ENCODE measurements at places on chromosomes 4 and X.

DNA sequence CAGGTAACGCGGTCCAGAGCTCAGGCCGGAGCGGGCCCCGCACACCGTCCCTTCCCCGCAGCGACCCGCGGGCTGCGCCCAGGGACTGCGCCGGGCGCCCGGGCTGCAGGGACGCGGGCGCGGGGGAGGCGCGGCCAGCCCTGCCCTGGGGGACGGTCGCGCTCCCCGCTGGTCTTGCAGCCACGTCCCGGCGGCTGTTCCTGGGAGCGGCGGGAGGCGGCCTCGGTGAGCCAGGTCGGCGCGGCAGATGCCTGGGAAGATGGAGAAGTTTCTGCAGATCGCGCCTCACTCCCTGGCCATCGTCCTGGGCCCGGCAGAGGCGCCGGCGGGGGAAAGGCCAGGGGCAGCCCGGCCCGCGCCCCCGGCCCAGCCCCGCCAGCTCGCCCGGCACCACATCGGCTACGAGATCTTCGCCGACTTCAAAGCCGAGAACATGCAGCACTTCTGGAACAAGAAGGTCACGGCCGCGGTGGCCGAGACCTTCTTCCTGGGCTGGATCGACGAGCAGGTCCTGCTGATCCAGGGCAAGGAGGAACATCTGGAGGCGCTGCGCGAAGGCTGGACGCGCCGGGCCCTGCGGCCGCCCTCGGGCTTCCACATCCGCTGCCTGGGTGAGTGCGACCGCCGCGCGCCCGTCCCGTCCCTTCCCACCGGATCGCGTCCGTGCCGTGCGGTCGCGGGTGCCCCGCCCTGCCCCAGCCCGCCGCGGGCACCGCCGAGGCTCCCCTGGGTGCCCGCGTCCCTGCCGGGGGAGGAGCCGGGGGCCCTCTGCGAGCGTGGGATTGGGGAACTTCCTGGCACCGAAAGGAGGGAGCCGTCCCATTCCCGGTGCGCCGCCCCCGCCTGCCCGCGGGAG lies 107.4 kb upstream of the STOX2 start:
- no peak for DNase-seq

DNA sequence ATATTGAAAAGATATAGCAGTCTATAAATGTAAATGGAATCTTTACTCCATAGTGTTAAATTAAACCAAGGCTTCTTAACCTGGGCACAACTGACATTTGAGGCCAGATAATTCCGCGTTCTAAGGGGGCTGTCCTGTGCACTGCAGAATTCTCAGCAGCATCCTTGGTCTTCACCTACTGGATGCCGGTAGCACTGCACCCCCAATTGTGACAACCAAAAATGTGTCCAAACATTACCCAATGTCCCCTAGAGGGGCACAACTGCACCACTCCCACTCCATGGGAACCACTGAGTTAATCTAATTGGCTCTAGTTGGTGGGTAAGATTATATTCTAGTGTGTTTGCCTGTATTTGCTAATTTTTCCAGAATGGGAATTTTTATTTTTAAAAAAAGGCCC lies 16.6 kb downstream of the AP1S2 start:
- no peak for DNase-seq

DNA sequence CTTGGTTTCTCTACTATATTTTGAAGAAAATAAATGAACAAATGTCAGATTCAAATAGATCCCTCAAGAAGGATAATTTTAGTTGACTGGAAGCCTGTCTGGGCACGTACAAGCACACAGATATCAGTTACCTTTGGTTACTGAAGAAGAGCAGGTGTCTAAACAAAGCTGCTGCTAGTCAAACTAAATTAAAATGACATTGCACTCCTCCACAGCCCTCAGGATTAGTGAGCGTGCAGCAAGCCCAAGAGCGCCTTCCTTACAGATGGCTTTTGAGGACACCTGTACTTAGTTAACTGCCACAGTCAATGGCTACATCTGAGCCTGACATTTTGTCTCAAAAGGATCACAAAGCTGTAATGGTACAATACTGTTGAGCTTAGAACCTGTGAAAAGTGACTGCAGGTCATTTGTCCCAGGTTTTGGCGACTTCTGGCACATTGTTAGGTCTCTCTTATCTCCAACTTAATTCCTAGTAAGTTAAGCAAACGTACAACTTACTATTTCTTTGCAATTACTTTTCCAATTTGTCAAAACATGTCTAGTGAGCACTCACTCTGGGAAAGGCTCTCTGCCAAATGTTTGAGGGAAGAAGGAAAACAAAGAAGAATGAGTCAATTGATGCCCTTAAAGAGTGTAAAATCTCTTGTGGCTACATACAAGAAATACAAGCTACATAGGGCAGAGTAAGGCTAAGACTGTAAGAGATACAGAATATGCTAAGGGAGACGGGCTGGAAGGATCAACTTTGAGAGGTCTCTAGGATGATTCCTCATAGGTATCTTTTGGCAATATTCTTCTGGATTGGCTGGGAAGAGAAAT lies 25.6 kb upstream of the DAPP1 start:
- DNase-seq, result no peak

GRCh38 chr4:152408514-152409327 lies 127.2 kb downstream of the FBXW7 start:
- peak; percentile 21 for DNase-seq

DNA sequence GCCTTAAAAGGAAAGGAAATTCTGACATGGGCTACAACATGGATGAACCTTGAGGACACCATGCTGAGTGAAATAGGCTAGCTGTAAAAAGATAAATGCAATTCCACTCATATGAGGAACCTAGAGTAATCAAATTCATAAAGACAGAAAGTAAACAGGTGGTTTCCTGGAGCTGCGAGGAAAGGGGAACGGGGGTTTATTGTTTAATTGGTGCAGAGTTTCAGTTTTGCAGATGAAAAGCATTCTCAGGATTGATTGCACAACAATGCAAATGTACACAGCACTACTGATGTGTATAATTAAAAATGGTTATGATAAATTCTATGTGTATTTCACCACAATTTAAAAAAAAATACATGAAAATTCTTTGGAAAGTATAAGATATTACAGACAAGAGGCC lies 24.0 kb downstream of the PLRG1 start:
- DNase-seq, result no peak

DNA sequence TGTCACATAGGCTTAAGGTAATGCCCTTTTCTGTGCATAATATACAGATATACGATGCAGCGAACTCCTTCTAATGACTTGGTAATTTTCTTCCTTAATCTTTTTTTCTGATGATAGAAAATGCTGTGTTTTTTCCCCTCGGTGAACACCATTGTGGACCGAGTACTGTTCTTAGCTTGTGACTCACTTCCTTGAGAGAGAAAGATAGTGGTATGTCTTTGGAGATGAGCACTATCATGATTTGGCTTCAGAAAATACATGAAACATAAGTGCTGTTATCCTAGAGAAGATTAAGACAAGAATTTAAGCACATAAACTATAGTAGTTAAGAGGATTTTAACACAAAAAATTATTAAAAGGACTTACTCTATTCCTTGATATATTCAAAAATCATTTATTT lies 63.9 kb downstream of the RS1 start:
- DNase-seq, result no peak

DNA sequence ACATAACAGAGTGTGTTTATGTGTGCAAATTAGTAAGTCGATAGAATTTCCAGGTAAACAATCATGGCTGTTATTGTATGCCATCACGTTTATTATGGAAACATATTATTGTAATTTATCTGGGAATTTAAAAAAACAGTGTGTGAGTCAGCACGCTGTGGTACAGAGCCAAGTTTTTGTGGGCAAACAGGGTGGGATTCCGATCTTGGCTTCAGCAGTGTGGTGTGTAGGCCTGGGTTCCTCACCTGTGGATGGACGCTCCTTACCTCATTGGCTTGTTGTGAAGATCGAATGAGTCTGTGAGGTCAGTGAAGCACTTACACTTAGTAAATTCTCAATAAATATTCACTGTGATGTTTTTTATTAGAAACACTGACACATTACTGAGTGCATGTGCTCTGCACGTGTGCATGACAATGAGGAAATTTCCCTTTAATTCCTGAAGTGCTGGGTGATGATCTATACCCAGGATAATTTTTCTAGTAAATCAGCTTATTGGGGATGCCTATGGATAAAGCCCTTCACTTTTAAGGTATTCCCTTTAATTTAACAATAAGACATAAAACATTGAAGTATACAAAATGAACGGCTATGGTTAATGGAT lies 36.4 kb downstream of the SLIT2 start:
- DNase-seq, result no peak

GRCh38 chrX:51487960-51488267 lies 8.5 kb downstream of the NUDT11 start:
- DNase-seq, result no peak

GRCh38 chr4:107896646-107897045 lies 34.7 kb upstream of the CYP2U1 start:
- no peak for DNase-seq

DNA sequence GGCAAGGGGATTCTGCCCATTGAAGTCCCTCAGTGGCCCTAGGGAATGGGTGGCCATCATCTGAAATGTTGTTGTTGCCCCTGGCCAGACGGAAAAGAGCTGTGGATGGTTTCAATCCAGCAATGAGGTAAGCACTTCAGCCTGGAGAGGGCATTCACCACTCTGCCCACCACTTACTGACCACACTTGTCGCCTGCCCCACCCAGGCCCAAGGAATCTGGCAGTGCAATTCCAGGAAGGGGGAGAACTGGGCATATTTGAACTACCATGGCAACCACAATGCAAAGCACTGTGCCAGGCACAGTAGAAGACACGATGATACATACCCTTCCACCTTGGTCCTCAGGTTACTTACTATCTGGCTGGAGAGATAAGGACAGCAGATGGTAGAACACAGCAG lies 161.6 kb downstream of the PDGFRA start:
- DNase-seq, result no peak

DNA sequence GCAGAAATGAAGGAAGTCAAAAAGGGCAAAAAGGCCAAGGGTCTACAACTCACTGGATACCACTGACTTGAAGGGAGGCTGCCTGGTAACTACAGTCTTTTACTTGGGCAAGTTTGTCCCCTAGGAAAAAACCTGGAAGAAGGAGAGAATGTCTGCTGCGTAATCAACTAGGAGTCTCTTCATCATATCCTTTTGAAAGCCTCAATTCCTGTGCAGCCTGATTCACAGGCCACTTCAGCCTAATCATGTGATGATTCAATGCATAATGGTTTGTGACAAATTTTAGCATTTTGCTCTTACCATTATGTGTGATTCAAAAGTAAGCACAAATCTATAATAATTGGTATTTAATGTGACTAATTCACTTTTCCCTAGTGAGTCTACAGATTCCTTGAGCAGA lies 273.6 kb downstream of the FRMPD4 start:
- no peak for DNase-seq

DNA sequence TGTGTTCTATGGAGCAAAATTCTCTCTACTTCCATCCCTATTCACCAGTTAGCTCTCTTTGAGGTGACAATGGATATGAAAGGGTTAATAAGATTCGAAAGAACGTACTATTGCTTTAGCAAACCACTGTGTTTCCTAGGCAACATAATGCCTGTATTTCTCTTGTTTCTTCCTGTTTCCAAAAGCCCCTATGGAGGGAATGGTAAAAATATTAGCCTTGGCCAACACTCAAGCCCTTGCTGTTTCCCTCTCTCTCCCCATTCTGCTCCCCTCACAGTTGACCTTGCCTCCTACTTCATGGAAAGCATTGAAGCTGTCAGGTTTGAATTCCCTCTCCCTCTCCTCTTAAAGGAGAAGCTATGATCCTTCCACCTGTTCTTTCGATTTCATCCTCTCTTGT lies 9.6 kb upstream of the PGRMC1 start:
- no peak for DNase-seq

- peak; percentile 25 for DNase-seq
Measured at GRCh38 chr4:36386691-36387090, 105.3 kb downstream of the DTHD1 start.

All from putamen (tissue), 1 donor.